NCI-H226 (cell line): ENCODE measurements at places on chromosomes 7 and 10.
A peak's percentile ranks its signal among the peaks of the same experiment; 100 is the strongest.

- DNase-seq, result no peak
These were observed 228.6 kb downstream of the FGFR2 start for GRCh38 chr10:121369616-121370015.

GRCh38 chr7:34869057-34869456 is 168.2 kb downstream of the DPY19L1 start:
- DNase-seq, result no peak

GRCh38 chr10:47023237-47024045 is 112.2 kb downstream of the PTPN20 start:
- no peak for DNase-seq

DNA sequence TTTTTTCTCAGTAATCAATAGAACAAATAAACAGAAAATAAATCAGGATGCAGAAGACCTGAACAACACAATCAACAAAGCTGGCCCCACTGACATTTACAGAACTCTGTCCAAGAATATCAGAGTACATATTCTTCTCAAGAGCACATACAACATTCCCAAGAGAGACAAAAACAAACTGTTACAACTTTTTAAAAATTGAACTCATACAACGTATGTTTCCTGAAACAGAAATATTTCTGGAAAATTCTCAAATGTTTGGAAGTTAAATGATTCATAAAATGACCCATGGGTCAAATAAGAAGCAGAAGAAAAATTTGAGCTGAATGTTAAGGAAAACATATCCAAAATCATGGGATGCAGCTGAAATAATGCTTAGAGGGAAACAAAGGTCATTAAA is 93.9 kb upstream of the VIPR2 start:
- no peak for DNase-seq

DNA sequence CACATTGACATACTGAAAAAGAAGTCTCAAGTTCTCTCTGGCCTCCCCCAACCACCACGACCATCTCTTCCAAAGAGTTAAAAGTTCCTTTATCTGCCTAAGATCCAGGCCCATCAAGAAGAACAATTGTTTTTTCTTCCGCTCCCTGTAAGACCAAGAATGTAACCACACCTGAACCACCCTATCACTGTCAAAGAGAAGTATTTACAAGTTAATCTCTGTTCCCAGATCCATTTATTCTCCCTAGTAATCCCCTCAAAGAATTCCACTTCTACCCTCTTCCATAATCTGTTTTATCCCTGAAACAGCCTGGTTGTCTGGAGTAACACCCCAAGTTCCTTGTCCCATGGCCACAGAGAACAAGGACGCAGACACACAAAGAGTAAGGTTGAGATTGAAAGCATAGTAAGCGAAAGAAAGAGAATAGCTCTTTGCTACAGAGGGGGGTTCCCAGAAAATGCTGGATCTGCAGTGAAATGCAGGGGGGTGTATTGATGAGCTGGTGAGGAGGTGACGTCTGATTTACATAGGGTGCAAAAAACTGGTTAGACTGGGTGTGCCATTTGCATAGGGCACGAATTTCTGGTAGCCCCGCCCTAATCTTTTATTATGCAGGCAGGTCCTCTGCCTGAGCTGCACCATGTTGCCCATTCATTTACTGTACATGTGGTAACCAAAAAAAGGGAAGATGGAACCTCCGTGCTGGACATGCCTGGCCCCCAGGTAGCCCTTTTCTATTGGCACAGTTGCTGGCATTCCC is 122.0 kb downstream of the SKIDA1 start:
- no peak for DNase-seq

DNA sequence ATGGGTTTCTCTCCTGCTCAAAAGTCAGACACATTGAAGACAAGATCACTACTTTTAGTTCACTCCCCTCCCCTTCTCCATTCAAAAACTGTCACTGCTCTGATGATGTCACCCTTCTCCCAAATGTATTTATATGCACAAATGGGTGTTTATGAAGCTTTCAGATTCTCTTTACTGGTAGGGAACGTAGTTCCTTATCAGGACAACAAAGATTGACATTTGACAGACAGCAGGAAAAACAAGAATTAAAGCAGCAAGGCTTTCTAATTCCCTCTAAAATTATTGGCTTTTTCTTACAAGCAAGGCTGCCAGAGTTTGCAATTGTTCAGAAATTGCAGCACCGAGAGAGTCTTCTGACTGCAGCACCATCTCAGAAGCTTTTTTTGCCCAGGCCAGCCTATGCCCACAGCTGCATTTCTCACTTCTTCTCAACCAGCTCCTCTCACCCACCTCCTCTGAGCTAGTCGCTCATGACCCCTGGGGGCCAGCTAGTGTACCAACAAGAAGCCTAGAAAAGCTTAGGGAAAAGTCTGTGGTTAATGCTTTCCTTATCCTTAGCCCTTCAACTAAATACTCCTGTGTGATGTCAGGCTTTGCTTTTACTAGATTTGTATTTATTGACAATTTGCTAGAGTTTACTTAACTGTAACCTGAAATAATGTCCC is 265.1 kb downstream of the HTR7 start:
- DNase-seq, result peak; percentile 66

DNA sequence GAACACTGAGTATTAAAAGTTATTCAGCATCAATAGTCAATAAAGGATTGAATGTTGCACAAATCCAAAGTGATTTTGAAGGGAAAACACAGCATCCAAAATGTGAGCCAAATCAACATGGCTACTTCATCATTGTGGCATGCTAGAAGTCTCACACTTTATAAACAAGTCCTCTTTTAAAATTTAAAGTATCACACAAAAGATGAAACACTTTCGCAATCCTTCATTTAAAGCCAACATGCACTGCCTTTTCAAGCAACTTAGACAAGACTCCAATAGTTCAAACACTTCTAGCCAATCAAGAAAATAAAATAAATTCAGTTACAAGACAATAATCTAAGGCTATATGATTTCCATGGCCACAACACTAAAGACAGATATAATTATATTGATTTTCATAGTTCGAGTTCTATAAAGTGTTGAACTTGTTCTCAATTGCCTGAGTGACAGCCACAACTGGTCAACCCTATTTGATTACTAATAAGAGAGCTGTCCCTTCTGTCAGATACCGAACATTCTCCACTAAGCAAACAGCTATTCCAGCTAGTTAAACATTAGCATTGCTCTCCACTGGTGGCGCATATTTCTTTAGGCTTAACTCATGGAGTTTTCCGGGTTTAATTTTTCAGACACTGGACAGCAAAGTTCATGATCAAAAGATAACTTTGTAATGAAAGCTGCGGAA is 8.3 kb downstream of the EBF3 start:
- DNase-seq, result no peak

- DNase-seq, result no peak
These were observed 1.3 kb upstream of the SCRN1 start for GRCh38 chr7:29990931-29991330.

DNA sequence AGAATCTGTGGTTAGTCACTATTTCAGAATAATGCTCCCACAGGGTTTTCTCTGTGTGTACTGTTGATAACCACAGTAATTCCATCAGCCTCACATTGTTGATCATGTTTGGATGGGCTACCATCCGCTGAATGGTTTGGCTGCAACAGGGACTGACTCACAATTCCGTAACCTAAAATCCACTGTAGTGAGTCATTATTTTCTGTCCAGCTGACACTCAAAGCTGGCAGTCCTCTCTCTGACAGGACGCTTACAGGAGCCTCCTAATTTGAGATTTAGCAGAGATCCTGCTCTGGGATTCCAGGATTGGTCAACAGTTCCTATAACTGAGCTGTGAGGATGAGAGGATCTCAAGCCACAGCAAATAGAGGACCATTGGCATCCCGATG is 32.7 kb downstream of the VWA2 start:
- DNase-seq, result peak; percentile 84

DNA sequence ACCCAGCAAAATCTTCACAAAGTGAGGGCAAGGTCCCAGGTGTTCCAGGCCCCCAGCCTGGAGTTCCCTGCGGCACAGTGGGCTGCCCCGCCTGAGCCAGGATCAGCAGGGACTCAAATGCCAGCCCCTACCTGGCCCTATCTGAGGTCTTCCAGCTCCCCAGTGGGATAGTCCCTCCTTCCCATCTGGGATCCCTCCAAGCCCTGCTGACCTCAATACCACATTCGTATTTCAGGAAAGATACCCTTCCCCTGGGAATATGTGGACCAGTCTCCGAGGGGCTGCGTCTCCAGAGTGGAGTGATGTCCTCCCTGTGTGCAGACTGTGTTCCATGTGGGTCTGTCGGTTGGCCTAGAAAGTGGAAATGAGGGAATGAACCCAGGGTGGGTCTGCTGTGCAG is 40.9 kb downstream of the ELFN1 start:
- no peak for DNase-seq

DNA sequence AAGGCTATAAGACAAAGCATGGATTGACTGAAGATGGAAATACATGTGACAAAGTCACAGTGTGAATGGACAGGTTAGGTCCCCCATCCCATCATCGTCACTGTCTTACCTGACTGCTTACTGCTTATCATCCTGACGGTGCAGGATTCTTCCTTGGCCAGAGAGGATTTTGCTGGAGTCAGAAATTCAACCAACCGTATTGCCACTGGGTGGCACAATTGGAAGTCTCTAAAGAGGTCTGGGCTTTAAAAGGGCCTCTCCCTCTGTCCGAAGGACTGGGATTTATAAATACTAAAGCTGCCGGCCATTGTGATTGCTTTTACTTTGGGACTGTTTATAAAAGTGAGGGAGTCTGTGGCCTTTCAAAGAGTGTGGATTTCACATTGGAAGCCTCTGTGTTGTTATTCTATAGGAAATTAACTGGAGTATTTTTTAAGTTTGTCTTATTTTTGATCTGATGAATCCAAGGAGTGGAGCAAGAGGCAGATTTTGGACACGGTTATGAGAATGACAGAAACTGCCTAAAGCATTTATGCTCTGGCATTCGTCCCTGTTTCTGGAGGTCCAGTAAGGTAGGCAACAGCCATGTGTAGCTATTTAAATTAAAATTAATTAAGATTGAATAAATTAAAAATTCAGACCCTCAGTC is 113.3 kb upstream of the CREB5 start:
- DNase-seq, result peak; percentile 72

- no peak for DNase-seq
These were observed 7.7 kb downstream of the CHPF2 start for GRCh38 chr7:151239837-151240459.

GRCh38 chr7:74612015-74612829 is 45.3 kb upstream of the GTF2I start:
- peak; percentile 20 for DNase-seq

GRCh38 chr10:2948127-2948854 is 119.1 kb upstream of the PFKP start:
- DNase-seq, result no peak

GRCh38 chr10:133257489-133258065 is 19.1 kb downstream of the ADAM8 start:
- peak; percentile 69 for DNase-seq

GRCh38 chr7:158125091-158125490 is 462.5 kb downstream of the PTPRN2 start:
- DNase-seq, result no peak

GRCh38 chr7:39622609-39623008 is 763 bp upstream of the RALA start:
- DNase-seq, result no peak

DNA sequence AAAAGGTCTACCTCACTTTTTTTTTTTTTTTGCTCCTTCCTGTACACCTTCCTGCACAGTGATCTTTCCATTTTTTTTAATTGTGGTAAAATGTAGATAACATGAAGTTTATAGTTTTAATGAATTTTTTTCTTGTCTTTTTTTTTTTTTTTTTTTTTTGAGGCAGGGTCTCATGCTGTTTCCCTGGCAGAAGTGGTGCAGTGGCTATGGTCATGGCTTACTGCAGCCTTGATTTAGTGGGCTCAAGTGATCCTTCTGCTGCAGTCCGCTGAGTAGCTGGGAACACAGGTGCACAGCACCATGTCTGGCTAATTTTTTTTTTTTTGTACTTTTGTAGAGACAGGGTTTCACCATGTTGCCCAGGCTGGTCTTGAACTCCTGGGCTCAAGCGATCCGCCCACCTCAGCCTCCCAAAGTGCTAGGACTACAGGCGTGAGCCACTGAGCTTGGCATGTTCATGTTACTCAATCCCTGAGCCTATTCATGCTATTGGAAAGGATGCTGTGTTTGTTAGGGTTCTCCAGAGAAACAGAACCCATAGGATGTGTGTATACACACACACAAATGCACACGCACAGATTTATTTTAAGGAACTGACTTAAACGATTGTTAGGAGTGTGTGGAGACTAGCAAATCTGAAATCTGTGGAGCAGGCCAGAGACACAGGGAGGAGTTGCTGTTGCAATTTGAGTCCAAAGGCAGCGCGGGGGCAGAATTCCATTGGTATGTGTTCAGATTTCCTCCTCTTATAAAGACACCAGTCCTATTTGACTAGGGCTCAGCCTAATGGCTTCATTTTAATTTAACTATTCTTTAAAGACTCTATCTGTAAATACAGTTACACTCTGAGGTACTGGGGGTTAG is 29.1 kb downstream of the GALNT11 start:
- DNase-seq, result peak; percentile 77

GRCh38 chr7:142813699-142814098 is 41.2 kb upstream of the EPHB6 start:
- DNase-seq, result no peak

DNA sequence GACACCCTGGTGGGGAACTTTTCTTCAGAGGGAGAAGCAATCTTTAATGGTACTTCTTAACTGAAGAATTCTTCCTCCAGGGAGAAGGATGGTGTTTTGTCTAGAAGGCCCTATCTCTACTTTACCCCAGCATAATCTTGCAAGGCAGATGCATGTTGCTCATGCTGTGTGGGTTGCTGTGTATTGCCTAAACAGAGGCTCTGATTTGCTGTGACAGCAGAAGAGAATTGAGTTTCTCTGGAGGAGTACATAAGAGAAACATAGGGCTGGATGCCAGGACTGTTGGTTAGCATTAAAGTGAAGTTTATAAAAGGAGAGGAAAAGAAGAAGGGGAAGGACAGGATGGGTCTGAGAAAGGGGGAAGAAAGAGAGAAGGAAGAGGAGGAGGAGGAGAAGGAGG is 248.1 kb upstream of the HPS1 start:
- no peak for DNase-seq

DNA sequence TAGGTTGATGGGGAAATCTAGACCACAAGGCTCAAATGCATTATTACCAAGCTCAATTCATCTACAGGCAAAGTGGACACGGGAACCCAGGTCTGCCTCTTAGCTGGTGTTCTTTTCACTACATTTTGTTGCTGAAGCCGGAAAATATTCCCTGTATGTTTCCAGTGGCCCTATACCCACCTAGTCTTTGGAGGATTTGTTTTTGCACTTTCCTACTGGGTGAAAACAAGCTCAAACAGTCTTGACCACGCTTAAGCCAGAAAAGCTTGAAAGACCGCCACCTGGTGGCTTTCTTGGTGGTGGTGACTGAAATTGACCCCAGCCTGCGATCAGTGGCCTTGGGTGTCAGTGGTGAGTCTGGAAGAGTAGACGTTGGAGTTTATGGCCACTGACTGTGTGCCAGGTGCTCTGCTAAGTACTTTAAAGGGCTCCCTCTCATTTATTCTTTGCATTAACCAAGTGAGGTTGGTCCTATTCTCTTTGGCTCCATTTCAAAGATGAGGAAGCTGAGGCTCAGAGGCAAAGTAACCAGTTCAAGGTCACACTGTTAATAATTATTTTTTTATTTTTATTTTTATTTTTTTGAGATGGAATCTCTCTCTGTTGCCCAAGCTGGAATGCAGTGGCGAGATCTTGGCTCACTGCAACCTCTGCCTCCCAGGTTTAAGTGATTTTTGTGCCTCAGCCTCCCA is 11.1 kb upstream of the CRTAC1 start:
- DNase-seq, result peak; percentile 13
